SJSA1 (cell line): ENCODE measurements at places on chromosomes 5 and 9. TPM values are rescaled to one million over a fixed set of nuclear protein-coding genes. Genes with fewer than 3 reads are reported as not detected.

DNA sequence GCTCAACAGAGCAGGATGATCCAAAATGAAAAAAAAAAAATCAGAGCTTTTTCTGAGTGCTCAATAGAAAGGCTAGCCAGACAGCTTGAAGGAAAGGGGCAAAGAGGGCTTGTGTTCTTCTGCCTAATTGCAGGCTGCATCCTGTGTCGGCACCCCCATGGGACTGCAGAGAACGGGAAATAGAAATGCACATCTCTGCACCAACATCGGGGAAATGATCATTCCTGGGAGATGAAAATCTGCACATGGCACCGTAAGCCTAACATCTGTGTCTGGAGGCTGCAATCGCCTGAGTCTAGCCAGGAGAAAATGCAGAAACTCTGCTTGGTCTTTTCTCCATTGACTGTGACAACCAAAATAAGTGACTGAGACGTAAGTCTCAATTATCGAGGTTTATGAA lies 243.9 kb downstream of the ICE1 start:
- H3K4me3 ChIP-seq = no peak overlapping the region
- no peaks in the 10 kb centered on the region for H3K36me3 ChIP-seq
- no peak for DNase-seq

DNA sequence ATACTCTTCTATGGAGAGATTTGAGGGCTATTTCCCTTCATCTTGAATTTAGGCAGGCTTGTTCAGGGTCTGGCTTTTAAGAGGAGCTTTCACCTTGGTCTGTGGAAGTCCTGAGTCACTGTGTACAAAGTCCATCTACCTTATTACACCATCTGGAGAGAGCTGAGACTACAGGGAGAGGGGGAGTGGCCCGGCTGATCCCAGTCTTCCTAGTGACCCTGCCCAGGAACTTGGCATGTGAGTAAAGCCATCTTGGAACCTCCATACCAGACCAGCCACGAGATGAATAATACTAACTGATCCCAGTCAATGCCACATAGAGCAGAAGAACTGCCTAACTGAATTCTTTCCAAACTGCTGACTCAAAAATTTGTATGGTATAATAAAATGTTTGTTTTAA lies 8.4 kb upstream of the IL6ST start:
- H3K36me3 ChIP-seq = no peaks in the 10 kb centered on the region
- no peak for DNase-seq
- no peak overlapping the region for H3K27ac ChIP-seq
- H3K27me3 ChIP-seq = 0 out of 2 replicates have a peak, but pooled peaks cover 3% of the 10 kb centered on the region
- H3K4me1 ChIP-seq = no peaks in the 10 kb centered on the region
- no peak overlapping the region for H3K4me3 ChIP-seq

- no peaks in the 10 kb centered on the region for H3K4me1 ChIP-seq
- H3K27me3 ChIP-seq = no peaks in the 10 kb centered on the region
- no peak overlapping the region for H3K4me3 ChIP-seq
- peaks cover 71% of the 10 kb centered on the region for H3K36me3 ChIP-seq
These were observed 49.1 kb downstream of the MTREX start for GRCh38 chr5:55356896-55357295.

DNA sequence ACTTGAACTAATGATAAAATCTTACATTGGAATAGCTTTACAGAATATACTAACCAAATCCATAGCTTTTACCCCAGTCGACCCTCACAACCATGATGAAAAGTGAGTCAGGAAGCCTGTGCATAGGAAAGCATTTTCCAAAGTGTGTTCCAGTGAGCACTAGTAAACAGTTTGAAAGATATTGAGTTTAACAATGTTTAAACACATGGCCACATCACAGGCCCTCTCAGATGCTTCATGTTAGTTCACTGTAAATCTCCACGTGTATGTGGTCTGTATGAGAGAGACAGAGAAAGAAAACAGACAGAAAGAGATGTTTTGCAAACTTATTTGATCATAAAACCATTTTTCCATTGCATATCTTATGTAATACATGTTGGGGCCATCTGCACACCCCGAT lies 27.0 kb downstream of the PRUNE2 start:
- H3K4me1 ChIP-seq = no peaks in the 10 kb centered on the region
- DNase-seq = no peak
- H3K36me3 ChIP-seq = no peaks in the 10 kb centered on the region
- no peak overlapping the region for H3K27ac ChIP-seq
- no peak overlapping the region for H3K4me3 ChIP-seq

GRCh38 chr9:72464857-72465592 lies 56.4 kb upstream of the TMC1 start:
- peaks cover 19% of the 10 kb centered on the region for H3K4me1 ChIP-seq
- no peak overlapping the region for H3K4me3 ChIP-seq
- no peak for DNase-seq
- no peak overlapping the region for H3K27ac ChIP-seq

GRCh38 chr5:178249191-178249989 lies 16.8 kb upstream of the PHYKPL start:
- no peak overlapping the region for H3K4me3 ChIP-seq
- no peaks in the 10 kb centered on the region for H3K4me1 ChIP-seq
- H3K27ac ChIP-seq = no peak overlapping the region
- no peak for DNase-seq
- no peaks in the 10 kb centered on the region for H3K27me3 ChIP-seq
- H3K36me3 ChIP-seq = no peaks in the 10 kb centered on the region

DNA sequence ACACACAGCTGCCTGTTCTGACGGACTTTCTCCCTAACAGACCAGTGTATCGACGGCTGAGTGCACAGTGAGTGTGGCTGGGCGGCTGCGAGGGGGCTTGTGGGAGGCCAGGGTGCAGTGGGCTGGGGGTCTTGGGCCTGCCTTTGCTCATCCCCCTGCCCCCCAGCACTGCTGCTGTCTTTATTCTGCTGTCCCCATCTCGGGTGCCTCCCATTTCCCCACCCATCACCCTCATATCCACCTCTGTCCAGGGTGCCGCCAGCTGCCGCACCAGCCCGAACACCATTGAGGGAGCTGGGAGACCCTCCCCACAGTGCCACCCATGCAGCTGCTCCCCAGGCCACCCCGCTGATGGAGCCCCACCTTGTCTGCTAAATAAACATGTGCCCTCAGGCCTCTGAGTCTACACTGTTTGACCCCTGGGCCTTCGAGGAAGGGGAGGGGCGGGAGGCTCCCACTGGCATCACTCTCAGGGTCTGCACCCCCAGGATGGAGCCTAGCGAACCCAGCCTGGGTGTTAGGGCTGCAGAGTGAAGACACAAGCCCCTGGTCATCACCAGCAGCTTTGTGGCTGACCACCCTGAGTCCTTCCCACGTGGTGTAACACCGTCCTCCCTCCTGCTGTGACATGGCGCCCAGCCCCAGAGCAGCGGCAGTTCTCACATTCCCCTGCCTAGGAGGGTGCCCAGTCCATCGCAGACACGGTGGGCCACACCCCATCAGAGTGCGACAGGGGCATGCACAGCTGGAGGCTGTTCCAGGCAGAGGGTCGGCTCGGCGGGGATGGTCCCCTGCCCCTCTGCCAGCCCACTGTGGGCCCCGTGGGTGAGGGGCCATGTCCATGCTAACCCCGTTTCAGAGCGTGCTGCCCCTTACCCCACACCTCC lies 4.0 kb downstream of the LCN2 start:
- DNase-seq = no peak
- no peaks in the 10 kb centered on the region for H3K27me3 ChIP-seq
- no peaks in the 10 kb centered on the region for H3K36me3 ChIP-seq
- peaks cover 7% of the 10 kb centered on the region for H3K4me1 ChIP-seq
- no peak overlapping the region for H3K4me3 ChIP-seq

- DNase-seq = no peak
- H3K4me1 ChIP-seq = peaks cover 56% of the 10 kb centered on the region
- peak overlapping the region; percentile 58 for H3K27ac ChIP-seq
- H3K36me3 ChIP-seq = no peaks in the 10 kb centered on the region
These were observed 18.6 kb downstream of the MLLT3 start for GRCh38 chr9:20603524-20604268.

DNA sequence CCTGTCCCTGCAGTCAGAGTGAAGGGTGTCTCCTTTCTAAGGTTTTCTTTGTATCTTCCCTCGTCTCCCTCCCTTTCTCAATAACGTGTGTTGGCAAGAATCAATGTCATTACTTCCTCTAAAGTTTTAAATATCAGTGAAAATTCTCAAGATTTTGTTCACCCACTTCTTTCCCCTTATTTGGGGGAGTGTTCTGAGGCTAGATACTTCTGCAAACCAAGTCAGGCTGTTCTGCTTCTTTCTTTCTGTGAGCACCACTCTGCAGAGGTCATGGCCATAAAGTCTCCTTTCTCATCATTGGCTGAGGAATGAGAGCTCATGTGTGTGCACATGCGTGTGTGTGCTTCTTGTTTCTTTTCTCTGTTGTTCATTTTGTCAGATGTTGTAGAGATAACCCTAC lies 26.6 kb upstream of the SPATA31C2 start:
- no peaks in the 10 kb centered on the region for H3K27me3 ChIP-seq
- H3K4me3 ChIP-seq = no peak overlapping the region
- H3K4me1 ChIP-seq = no peaks in the 10 kb centered on the region
- H3K27ac ChIP-seq = no peak overlapping the region
- no peak for DNase-seq
- H3K36me3 ChIP-seq = no peaks in the 10 kb centered on the region

- H3K27me3 ChIP-seq = no peaks in the 10 kb centered on the region
- no peak for DNase-seq
- no peaks in the 10 kb centered on the region for H3K4me1 ChIP-seq
- no peaks in the 10 kb centered on the region for H3K36me3 ChIP-seq
These were observed 37.2 kb downstream of the FAM170A start for GRCh38 chr5:119666542-119666941.

Gene CDH12
- not detected in 2 replicates for total RNA-seq

Gene DPP7
- 5.1 and 6.4 TPM in 2 replicates for total RNA-seq
